ENCODE measurements at places on chromosomes 5 and 9.
A peak's percentile ranks its signal among the peaks of the same experiment; 100 is the strongest.

GRCh38 chr9:34585946-34586669 is 3.4 kb downstream of the CNTFR start:
- no peak for DNase-seq

DNA sequence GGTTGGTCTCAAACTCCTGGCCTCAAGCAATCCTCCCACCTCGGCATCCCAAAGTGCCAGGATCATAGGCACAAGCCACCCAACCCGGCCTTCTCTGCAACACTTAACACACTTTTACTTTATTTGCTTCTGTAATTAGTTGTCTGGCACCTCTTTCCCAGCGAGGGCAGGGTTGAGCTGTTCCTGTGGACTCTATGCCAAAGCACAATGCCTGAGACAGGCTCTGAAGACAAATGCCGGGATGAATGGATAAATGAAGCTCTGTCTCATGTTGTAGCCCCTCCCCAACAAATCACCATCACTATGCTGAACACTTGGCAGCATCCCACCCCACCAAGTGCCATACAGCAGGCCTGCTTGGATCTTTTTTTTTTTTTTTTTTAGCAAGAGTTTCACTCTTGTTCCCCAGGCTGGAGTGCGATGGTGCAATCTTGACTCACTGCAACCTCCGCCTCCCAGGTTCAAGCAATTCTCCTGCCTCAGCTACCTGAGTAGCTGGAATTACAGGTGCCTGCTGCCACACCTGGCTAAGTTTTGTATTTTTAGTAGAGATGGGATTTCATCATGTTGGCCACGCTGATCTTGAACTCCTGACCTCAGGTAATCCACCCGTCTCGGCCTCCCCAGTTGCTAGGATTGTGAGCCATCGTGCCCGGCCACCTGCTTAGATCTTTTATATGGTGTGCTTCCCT is 21.3 kb downstream of the GPX3 start:
- no peak for DNase-seq

- no peak for DNase-seq
These were observed 244.4 kb downstream of the CWC27 start for GRCh38 chr5:65013166-65013565.

DNA sequence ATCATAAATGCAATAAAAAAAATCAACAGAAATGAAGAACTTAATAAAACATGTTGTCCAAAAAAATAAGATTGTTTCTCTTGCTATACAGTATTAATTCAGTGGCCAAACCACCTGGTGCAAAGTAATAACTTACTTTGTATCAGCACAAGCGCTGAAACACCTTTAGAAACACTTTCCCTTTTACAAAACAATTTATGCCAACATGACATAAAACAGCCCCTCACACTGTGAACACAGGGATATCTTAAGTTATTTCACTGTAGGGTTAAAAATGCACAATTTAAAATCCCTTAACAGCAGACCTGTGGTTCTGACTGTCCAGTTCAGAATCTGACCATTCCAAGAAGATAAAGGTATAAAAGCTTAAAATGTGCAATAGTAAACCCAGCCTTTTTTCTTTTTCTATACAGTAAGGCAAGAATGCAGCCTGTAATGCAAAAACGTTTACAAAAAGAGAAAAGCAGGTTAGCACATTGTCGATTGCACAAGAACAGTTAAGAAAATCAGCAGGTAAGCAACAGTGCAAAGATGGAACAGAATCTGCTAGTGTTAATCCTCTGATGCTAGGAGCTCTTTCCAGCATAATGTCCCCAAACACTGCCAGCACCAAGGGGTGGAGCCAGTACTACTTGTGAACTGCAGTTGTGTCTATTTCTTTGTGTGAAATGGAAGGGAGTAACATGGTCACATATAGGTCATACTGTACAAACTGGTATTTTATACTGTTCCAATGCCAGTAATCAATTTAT is 21.6 kb downstream of the RAB14 start:
- DNase-seq = no peak

GRCh38 chr5:120358949-120359348 is 105.2 kb upstream of the PRR16 start:
- no peak for DNase-seq

GRCh38 chr9:85055506-85056202 is 386.1 kb downstream of the NTRK2 start:
- no peak for DNase-seq

GRCh38 chr5:94692581-94692980 is 74.1 kb downstream of the SLF1 start:
- peak; percentile 44 for DNase-seq

- DNase-seq = no peak
These were observed 158.5 kb upstream of the PTGER4 start for GRCh38 chr5:40521108-40521785.

- DNase-seq = no peak
These were observed 32.8 kb upstream of the GALNT10 start for GRCh38 chr5:154157483-154158378.

- DNase-seq = no peak
These were observed 4.3 kb downstream of the CAAP1 start for GRCh38 chr9:26888271-26888670.

DNA sequence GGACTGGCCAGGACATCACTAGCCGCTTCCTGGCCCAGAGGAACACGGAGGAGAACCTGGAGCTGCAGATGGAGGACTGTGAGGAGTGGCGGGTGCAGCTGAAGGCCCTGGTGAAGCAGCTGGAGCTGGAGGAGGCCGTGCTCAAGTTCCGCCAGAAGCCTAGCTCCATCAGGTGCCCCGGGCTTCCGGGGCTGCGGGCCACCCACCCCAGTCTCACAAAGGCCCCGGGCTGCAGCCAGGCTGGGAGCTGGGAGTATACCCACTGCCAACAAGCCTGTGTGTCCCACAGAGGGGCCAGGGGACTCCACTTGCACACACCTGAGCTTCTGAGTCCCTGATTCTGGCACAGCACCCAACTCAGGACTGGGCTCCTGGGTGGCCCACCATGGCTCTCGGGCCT is 1.7 kb upstream of the RABL6 start:
- no peak for DNase-seq
